ENCODE measurements at places on chromosomes 1 and 21. TPM values are rescaled to one million over a fixed set of nuclear protein-coding genes. Genes with fewer than 3 reads are reported as not detected.

The ZFP69B gene
- total RNA-seq = 2.9 TPM

The CASQ2 gene
- total RNA-seq = not detected

The ERRFI1 gene
- total RNA-seq = 3.6 TPM

The GART gene
- 25.5 TPM for total RNA-seq

The C1orf226 gene
- total RNA-seq = not detected
